Osteoblast (primary cell): ENCODE measurements at places on chromosomes 3 and 15.

DNA sequence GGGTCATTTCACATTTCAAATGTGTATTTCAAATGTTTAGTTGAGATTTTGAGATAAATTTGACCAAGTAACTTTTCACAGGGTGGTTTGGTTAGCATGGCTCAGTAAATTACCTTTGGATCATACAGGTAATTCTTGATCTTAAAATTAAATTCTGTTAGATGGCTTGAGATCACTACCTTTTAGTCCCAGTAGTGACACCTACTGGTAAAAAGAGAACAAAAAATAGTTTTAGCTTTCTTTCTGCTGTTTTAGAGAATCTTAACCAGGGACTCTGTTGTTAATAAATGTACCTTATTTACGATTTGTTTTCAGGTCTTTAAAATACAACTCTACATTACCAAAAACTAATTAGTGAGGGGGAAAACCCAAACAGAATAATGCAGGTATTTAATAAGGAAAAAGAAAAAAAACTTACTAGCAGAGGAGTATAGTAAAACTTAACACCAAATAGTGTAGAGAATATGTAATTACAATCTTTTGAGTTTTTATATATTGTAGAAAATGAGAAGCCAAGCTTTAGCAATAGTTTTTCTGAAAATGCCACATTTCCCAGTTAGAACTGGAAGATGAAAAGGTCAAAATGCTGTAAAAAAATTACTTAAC, 620.3 kb upstream of the AGTR1 start:
- no peak for DNase-seq

DNA sequence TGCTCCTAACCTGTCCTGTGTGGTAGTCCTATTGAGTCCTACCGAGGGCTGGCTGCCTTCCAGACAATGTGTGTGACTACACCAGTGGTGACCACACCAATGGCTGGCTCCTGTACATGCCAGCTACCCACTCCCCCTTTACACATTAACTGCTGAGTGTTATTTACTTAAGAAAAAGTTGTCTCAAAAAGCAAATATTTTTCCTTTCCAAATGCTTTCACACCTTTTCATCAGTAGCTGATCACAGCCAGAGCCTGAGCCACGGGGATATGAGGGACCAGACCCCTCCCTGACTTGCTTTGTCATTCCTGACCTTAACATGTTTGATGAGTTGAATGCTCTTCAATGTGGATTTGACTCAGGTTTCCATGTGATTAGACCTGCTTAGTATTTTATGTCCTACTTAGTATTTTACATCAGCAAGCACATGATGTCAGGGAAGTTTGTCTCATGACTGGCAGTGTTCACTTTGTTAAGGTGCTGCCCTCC, 29.6 kb upstream of the GREM1 start:
- no peak for DNase-seq

DNA sequence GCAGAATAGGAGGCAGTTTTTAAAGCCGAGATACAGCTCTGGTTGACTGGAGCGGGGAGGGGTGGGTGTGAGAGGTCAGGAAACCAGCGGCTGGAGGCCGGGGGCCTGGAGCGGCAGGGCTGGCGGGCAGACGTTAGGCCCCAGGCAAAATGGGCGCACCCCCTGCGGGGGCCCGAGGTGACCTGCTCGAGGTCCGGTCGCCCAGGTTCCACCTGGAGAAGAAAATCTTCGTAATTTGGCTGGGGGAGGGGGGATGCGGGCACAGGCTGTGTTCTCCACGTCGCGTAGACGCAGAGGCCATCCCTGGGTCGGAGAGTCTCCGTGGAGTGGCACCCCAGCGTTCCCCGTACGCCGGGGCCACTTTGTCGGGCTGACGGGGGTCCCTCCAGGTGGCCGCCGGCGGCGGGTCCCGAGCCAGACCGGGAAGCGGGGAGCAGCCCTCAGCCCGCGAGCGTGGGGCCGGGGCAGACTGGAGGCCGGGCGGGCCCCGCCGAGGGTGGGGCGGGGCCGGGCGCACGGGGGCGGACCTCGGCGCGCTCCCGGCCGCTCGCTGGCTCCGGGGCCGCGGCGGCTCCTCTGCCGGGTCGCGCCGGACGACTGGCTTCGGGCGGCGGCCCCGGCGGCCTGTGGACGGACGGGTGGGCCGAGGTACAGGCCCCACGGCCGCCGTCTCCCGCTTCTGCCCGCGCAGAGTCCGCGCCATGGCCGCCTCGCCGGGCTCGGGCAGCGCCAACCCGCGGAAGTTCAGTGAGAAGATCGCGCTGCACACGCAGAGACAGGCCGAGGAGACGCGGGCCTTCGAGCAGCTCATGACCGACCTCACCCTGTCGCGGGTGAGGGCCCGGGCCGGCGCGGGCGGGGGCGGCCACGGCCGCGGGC, at the start of gene CRTC3:
CRTC3 (plus strand) TSS at position 553 of the 879 bp plus-strand sequence; CDS start at position 702, 149 bp downstream.
- DNase-seq, result peak; percentile 98

- DNase-seq, result no peak
These were observed 67.2 kb downstream of the BOC start for GRCh38 chr3:113278599-113278955.

- DNase-seq, result no peak
These were observed 723.0 kb upstream of the BCHE start for GRCh38 chr3:166560253-166560652.

DNA sequence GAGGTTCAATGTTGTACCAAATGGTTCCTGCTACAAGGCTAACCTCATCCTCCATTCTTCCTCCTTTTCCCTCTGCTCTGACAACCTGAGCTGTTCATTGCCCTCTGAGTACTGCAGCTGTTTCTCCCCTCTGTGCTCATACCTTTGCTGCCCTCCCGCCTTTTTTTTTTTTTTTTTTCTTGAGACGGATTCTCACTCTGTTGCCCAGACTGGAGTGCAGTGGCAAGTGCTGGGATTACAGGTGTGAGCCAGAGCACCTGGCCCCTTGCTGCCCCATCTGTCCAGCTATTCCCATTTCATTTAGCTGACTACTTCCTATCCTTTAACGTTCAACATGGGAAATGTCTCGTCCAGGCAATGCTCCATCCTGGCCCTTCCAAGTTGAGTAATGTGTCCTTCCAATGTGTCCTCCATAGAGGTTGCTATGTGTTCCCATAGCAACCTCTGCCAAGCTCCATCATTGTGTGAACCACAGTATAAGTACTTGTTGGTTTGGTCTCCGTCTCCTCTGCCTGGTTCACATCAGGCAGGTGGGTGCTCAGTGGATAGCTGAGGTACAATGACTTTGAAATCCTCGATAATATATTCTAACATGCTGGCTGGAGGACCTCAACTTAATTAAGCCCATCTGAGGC, 179.9 kb upstream of the ANKRD28 start:
- no peak for DNase-seq

- DNase-seq, result no peak
These were observed 28.7 kb downstream of the DLEC1 start for GRCh38 chr3:38067508-38068233.

GRCh38 chr3:48567090-48567489, 3.5 kb upstream of the UCN2 start:
- DNase-seq, result peak; percentile 86

GRCh38 chr3:52493232-52494017, 1.7 kb upstream of the STAB1 start:
- no peak for DNase-seq

GRCh38 chr3:120418446-120418845, 32.3 kb downstream of the FSTL1 start:
- DNase-seq, result no peak

DNA sequence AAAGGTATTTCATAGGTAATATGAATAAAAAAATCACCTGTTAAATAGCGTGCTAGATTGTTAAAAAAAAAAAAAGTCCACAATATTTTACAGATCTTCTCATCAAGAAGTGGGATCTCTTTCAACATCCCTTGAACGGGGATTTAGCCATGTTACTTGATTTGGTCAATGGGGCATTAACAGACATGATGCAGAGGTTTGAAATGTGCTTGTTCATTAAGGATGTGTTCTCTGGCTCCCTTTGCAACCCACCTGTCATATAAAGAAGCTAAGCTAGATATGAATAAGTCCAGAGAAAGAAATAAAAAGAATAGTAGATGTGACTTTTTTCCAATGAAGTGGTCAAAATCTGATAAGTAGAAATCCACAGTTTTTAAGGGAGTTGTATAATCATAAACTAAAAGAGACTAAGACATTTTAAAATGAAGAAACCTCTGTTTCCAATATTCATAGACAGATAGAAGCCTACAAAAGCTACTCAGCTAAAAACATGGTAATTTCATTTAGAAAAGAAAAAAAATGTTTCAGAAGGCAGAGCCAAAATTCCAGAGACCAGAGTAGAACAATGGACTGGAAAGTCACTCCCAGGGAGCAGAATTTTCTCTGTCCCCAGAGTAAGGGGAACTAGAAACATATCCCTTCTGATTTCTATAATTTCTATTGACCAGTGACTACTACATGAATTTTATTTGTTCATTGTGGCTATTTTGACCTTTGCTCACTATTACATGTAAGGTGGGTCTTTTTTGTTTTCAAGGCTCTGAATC, 79.2 kb downstream of the PLSCR2 start:
- DNase-seq, result no peak

DNA sequence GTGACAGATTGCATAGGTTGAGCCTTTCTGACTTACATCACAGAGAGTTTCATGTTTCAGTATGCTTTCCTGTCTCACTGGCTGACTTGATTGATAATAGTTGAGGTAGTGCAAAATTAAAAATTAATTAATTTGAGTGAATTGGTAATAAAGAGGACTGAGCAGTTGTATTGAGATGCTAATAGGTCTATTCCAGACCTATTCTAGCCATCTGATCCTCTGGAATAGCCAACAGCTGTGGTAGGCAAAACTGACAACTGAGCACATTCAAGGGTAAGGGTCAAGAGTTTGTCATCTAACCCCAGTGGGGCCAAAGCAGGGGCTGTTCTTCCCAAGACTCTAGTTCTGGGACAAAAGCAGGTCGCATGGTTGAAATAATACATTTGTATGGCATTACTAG, 132.4 kb downstream of the EPHA3 start:
- no peak for DNase-seq

DNA sequence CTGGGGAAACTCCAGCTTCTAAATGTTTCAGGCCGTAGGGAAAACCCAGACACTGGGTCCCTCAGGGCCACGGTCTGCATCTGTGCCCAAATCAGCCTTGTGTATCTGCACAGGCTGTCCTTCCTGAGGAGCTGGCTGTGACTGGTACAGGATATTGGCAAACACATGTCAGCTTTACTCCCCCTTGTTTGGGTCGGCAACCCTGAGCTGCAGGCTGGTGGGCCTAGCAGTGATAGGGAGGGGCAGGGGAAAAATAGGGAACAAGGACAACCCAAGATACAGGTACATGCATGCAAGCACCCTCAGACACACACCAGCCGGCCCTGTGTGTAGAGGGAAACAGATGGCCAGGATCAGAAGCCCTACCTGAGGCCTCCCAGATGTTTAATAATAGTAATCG, 28.7 kb upstream of the HCN4 start:
- no peak for DNase-seq

- DNase-seq, result no peak
These were observed 78.6 kb downstream of the MLH1 start for GRCh38 chr3:37071921-37072320.

DNA sequence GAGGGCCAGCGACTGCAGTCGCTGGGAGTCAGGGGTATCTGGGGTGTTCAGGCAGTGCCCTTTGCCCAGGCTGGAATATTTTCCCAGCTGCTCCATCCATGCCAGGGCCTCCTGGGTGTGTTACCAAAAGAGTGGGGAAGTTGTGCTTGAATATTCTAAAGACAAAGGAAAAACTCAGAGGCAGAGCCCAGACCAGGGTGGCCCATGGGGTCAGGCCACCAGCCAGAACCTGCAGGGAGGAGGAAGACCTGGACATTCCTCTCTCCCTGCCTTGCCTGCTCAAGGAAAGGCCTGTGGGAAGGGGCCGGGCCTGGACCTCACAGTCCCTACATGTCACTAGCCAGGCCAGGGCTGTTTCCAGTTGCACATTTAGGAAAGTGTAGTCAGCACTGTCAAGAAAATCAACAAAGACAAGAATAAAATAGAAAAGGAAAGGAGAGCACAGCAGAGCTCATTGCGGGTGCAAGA, 16.0 kb upstream of the KLF15 start:
- DNase-seq, result peak; percentile 56

DNA sequence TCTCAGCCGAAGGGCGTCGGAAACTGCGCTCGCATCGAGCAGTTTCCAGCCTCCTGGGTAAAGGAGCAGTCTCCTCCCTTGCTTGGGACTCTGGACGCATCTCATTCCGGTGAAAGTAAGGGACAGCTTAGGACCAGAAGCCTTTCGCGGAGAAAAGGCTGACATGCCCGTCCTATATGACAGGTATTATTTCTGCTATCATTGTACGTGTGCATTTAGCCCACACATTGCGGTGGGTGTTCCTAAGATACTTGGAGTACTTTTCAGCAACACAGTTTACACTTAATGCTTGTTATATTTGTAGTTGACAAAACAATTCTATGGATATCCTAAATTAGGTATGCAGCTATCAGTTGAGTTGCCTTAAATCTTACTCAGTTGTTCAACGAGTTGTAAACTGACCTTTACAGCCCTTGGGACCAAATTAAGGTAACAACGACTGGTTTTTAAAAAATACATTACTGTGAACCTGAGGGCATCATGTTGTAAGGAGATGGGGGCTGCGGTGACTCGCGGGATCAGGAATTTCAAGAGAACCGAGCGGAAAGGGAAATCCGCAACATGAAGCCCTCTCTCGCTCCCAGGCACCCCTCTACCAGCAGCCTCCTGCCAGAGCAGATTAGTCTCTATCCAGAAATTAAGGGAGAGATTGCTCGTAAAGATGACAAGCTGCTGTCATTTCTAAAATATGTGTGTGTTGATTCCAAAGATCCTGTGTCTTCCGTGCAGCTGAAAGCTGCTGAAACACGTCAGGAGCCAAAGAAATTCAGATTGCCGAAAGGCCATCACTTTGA, 632 bp upstream of the COPS2 start:
- DNase-seq, result peak; percentile 36

GRCh38 chr3:20974396-20974795, 776.6 kb downstream of the ZNF385D start:
- DNase-seq, result no peak

DNA sequence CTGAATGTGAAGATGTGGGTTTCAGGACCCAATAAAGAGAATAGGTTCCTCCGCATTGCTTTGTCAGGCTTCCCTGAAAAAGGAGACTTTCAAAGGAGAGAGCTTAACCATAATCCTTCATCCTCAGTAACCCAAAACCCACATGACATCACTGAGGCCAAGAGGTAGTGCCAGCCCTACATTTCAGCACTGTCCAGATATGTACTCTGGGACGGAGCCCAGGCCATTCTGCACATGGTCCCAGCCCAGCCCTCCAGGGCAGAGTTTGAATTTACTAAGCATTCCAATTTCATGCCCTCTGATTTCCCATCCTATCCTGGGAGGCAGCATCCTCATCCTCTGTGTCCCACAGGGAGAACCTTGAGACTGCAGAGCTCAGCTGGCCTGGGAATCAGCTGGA, 210.5 kb downstream of the GABRB3 start:
- no peak for DNase-seq
